Thymus (tissue), 14 donors: ENCODE measurements at places on chromosomes 11 and 22. TPM values are rescaled to one million over a fixed set of nuclear protein-coding genes. Genes with fewer than 3 reads are reported as not detected.

Gene WBP2NL
- 0.66 TPM for total RNA-seq

DNA sequence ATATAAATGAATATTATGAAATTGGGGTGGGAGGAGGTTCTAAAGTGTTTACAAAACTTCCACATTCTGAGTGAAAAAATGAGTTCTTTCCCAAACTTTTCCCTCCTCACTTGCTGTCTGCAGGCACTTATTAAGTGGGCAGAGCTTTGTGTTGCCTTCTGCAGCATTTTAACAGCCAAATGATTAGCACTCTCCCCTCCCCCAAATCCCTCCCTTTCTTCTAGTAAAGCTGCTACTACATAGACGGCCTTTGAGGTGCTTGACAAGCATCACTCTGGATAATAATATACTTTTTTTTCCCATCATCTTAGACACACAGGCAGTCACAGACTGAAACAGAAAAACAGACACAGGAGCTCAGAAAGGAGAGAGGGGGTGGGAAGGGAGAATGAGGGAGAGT is 493.5 kb downstream of the DLG2 start:
- H3K27ac ChIP-seq, result no peak overlapping the region
- no peaks in the 10 kb centered on the region for H3K36me3 ChIP-seq
- no peaks in the 10 kb centered on the region for H3K27me3 ChIP-seq
- no peak overlapping the region for H3K4me3 ChIP-seq
- no peaks in the 10 kb centered on the region for H3K4me1 ChIP-seq

GRCh38 chr22:34975721-34976120 is 90.2 kb upstream of the ISX start:
- no peaks in the 10 kb centered on the region for H3K4me1 ChIP-seq
- no peak for DNase-seq
- no peaks in the 10 kb centered on the region for H3K27me3 ChIP-seq
- no peak overlapping the region for H3K4me3 ChIP-seq
- H3K27ac ChIP-seq, result no peak overlapping the region

- no peaks in the 10 kb centered on the region for H3K27me3 ChIP-seq
- H3K36me3 ChIP-seq, result no peaks in the 10 kb centered on the region
- no peak overlapping the region for H3K4me3 ChIP-seq
- no peak overlapping the region for H3K27ac ChIP-seq
- H3K4me1 ChIP-seq, result no peaks in the 10 kb centered on the region
These were observed 619.8 kb downstream of the JRKL start for GRCh38 chr11:97009613-97010012.

Gene USP35
- total RNA-seq, result 3.4 TPM

Gene PGA5
- total RNA-seq, result 0.19 TPM

GRCh38 chr11:128575961-128576350 is 11.4 kb downstream of the ETS1 start:
- H3K27me3 ChIP-seq, result no peaks in the 10 kb centered on the region
- H3K27ac ChIP-seq, result no peak overlapping the region
- H3K4me3 ChIP-seq, result no peak overlapping the region
- DNase-seq, result no peak

DNA sequence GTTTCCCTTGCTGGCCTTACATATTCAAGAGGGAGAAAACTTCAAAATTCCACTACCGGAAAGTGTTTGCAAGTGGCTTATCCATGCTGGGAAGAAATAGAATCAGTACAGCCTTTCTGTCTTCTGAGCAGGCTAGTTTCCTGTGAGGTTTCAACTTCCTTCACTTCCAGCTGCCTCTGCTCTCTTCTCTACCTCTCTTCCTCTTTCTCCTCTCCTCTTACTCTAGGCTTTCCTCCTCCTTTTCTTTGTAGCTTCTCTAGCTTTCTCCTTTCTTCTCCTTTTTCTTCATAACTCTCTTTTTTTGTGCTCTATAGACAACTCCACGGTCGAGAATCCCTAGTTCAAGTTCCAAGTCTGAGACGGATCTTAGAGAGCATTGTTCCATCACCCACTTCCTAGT is 421.8 kb downstream of the ETS1 start:
- no peaks in the 10 kb centered on the region for H3K4me1 ChIP-seq
- no peak overlapping the region for H3K27ac ChIP-seq
- no peaks in the 10 kb centered on the region for H3K36me3 ChIP-seq

DNA sequence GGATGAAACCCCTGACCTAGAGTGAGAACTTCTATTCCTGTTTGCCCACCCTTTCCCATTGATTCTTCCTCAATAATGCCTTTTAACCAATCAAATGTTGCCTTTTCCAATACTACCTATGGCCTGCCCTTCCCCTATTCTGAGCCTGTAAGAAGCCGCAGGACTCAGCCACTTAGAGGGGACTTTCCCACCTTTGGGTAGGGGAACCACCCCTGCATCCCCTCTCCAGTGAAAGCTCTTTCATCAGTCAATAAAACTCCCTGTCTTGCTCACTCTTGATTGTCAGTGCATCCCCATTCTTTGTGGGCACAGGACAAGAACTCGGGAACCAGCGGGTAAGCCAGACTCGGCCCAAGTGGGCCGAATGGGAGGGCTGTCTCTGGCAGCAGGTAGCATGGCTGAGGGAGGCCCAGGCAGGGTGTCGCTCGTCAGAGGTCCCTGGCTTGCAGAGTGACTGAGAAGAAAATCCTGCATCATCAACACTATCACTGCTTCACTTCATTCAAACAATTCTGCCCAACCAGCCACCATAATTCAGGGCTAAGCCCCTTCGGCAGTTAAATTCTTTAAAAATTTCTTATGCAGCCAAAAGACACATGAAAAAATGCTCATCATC is 30.4 kb downstream of the LDHAL6A start:
- H3K4me1 ChIP-seq, result no peaks in the 10 kb centered on the region
- no peak overlapping the region for H3K4me3 ChIP-seq
- H3K27ac ChIP-seq, result no peak overlapping the region
- peaks cover 40% of the 10 kb centered on the region for H3K36me3 ChIP-seq
- no peak for DNase-seq
- H3K27me3 ChIP-seq, result no peaks in the 10 kb centered on the region

Gene KCNK7
- total RNA-seq, result 0.66 TPM

Gene SMIM35
- 0.05 TPM for total RNA-seq

Gene DDX25
- total RNA-seq, result 0.80 TPM

Gene DLG2
- 6.6 TPM for total RNA-seq

GRCh38 chr11:119433358-119433725 is 10.4 kb upstream of the THY1 start:
- no peak overlapping the region for H3K4me3 ChIP-seq
- no peak overlapping the region for H3K27ac ChIP-seq
- H3K36me3 ChIP-seq, result no peaks in the 10 kb centered on the region
- no peaks in the 10 kb centered on the region for H3K4me1 ChIP-seq

DNA sequence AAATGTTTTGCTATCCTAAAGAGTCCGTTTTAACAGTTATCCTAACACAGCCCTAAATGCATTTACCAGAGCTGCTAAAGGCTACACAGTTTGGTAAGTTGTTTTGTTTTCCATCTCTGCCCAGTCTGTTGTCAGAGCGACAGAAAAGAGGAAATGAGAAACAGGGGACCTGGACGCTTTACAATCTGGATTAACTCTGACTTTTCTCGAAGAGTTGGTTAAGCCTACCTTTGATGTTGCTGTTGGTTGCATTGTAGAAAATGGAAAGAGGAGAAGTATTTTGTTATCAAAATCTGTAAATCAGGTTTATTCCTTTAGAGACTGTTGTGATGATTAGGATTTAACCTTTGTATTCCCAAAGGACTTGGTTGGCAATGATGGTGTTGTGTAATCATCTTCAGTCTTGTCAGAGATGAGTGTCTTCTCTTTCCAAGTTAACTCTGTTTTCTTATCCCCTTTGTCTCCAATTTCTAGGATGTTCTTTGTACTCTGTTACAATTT is 481 bp downstream of the ANGPTL5 start:
- DNase-seq, result no peak
- H3K4me1 ChIP-seq, result peaks cover 8% of the 10 kb centered on the region
- H3K36me3 ChIP-seq, result no peaks in the 10 kb centered on the region
- H3K27ac ChIP-seq, result no peak overlapping the region

DNA sequence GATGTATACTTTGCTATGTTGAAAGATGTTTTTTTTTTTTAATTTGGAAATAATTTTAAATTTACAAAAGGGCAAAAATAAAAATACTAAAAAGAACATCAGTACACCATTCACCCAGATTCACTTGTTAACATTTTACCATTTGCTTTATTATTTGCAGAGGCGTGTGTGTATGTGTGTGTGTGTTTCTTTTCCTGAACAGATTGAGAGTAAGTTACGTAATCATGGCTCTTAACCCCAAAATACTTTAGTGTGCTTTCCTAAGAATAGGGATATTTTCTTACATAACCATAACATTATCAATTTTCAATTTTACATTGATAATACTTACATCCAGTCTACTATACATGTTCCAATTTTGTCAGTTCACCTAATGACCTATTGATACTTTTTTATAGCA is 91.5 kb upstream of the HORMAD2 start:
- DNase-seq, result no peak
- no peak overlapping the region for H3K4me3 ChIP-seq
- H3K4me1 ChIP-seq, result no peaks in the 10 kb centered on the region
- peaks cover 16% of the 10 kb centered on the region for H3K36me3 ChIP-seq
- H3K27me3 ChIP-seq, result no peaks in the 10 kb centered on the region

Gene CNGA4
- total RNA-seq, result 0.05 TPM

DNA sequence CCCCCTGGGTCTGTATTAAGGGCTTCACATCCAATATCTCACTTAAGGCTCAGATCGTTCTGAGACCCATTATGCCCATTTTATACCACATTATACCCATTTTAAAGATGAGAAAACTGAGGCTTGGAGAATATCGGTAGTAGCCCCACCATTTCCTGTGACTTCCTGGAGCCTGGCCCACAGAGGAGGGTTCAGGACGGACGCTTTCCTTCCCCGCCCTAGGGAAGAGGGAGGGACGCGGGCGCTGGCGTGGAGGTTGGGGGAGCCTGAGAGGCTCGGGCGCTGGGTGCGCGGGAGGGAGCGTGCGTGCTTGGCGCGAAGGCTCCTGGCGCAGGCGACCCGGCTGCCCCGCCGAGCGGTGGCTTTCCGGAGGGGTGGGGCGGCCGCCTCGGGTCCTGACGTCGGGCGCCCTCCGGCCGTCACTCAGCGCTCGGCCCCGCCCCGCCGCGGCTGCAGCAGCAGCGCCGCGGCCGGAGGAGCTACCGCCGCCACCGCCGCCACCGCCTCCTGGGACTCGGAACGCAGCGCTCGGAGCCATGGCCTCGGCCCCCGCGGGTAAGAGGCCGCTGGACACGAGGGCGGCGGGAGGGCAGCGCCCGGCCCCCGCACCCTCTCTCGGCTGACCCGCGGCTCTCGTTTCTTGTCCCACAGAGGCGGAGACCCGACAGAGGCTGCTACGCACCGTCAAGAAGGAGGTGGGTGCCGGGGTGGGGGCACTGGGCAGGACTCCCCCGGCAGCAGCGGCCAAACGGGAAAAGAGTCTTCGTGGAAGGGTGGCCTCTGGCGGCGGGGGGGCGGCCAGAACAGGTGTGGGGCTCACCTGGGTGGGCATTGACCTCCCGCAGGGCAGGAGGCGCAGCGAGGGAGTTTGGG is at the start of gene SGSM1:
TSS of gene SGSM1 (plus strand) at position 422 of the 873 bp plus-strand sequence. CDS start at position 537, 115 bp downstream.
- peaks cover 4% of the 10 kb centered on the region for H3K27me3 ChIP-seq
- DNase-seq, result peak; percentile 55
- no peak within 1 kb of the TSS for H3K27ac ChIP-seq
- H3K36me3 ChIP-seq, result no peaks in the 10 kb centered on the region

DNA sequence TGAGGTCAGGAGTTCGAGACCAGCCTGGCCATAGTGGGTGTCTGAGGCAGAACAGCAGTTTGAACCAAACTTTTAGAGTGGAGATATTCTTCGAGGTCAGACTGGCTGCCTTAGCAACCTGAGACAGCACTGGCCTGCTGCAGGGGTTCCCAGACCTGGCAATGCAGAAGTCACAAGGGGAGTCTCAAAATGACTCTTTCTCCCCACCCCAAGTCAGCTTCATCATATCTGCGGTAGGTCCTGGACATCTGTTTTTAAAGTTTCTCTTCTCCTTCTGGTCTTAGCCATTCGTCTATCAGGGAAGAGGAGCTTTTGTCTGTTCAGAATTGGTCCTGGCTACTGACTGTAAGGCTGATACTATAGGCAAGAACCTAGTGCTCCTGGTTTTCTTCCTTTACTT is 14.5 kb upstream of the CLMP start:
- H3K27ac ChIP-seq, result no peak overlapping the region
- DNase-seq, result no peak
- H3K4me1 ChIP-seq, result no peaks in the 10 kb centered on the region
- H3K27me3 ChIP-seq, result peaks cover 47% of the 10 kb centered on the region

GRCh38 chr11:88575916-88576315 is 238.4 kb upstream of the CTSC start:
- no peak overlapping the region for H3K4me3 ChIP-seq
- H3K27me3 ChIP-seq, result no peaks in the 10 kb centered on the region
- no peaks in the 10 kb centered on the region for H3K4me1 ChIP-seq
- H3K36me3 ChIP-seq, result no peaks in the 10 kb centered on the region
- H3K27ac ChIP-seq, result no peak overlapping the region

- no peaks in the 10 kb centered on the region for H3K27me3 ChIP-seq
- no peak overlapping the region for H3K27ac ChIP-seq
- H3K4me3 ChIP-seq, result no peak overlapping the region
- H3K36me3 ChIP-seq, result no peaks in the 10 kb centered on the region
These were observed 102.4 kb downstream of the RPL27A start for GRCh38 chr11:8784954-8785353.

DNA sequence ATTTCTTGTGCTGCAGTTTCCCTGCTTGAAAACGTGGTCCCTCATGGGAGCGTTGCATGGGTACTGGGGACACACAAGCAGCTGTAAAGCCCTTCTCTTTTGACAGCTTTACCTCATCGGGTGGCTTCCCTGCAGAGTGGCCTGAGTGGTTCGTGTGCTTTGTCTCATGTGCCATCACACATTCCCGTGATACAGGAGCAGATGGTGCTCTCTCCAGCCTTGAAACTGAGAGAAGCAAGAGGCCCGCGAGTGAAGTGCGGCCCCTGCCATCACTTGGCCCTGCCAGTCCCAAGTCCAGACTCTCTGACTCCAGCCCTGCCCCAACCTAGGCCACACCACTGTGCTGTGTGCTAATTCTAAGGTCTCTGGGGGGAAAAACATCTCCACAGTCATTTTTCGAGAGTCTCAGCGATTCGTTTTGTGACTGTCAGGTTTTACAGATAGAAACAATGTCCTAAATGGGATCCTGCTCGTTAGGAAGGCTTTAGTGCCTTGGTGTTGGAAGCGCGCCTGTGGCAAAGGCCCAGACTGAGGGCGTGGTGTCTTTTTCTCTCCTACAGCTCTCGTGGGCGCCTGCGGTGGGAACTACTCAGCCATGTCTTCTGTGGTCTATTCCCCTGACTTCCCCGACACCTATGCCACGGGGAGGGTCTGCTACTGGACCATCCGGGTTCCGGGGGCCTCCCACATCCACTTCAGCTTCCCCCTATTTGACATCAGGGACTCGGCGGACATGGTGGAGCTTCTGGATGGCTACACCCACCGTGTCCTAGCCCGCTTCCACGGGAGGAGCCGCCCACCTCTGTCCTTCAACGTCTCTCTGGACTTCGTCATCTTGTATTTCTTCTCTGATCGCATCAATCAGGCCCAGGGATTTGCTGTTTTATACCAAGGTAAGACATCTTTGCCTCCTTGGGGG is 64.2 kb downstream of the KREMEN1 start:
- no peaks in the 10 kb centered on the region for H3K4me1 ChIP-seq
- H3K36me3 ChIP-seq, result peaks cover 70% of the 10 kb centered on the region
- no peak for DNase-seq
- H3K4me3 ChIP-seq, result no peak overlapping the region
- peak overlapping the region; percentile 3 for H3K27ac ChIP-seq

- no peaks in the 10 kb centered on the region for H3K4me1 ChIP-seq
- peaks cover 19% of the 10 kb centered on the region for H3K36me3 ChIP-seq
- no peak overlapping the region for H3K4me3 ChIP-seq
- no peaks in the 10 kb centered on the region for H3K27me3 ChIP-seq
- no peak overlapping the region for H3K27ac ChIP-seq
- DNase-seq, result no peak
These were observed 26.7 kb downstream of the ALKBH3 start for GRCh38 chr11:43907028-43907975.
